ENCODE measurements at places on chromosomes 13 and 19. TPM values are rescaled to one million over a fixed set of nuclear protein-coding genes. Genes with fewer than 3 reads are reported as not detected.
A peak's percentile ranks its signal among the peaks of the same experiment; 100 is the strongest.

GRCh38 chr13:78022164-78022877, 103.7 kb upstream of the EDNRB start:
- DNase-seq: no peak

C3 gene
- total RNA-seq: 0.35 TPM

DNA sequence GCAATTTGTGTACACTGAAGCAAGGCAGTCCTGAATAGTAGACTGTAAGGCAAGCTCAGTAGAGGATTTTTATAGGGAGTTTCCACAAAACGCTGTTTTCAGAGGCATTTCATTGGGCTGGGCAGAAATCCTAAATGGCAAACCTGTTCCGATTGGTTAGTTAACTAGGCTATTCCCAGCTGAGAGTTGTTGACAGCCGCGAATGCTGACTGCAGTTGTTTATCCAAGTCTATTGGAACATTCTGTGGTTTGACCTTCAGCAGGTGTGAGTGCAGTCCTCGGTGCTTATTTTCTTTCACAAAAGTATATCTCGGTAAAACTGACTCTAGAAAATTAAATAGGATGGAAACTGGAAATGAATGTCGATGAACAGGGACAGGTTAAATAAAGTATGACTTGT, 45.4 kb downstream of the TPT1 start:
- DNase-seq: no peak

- no peak for DNase-seq
Measured at GRCh38 chr13:27678306-27679040, 56.8 kb downstream of the POLR1D start.

CRB3 gene
- total RNA-seq: 1.4 TPM

DNA sequence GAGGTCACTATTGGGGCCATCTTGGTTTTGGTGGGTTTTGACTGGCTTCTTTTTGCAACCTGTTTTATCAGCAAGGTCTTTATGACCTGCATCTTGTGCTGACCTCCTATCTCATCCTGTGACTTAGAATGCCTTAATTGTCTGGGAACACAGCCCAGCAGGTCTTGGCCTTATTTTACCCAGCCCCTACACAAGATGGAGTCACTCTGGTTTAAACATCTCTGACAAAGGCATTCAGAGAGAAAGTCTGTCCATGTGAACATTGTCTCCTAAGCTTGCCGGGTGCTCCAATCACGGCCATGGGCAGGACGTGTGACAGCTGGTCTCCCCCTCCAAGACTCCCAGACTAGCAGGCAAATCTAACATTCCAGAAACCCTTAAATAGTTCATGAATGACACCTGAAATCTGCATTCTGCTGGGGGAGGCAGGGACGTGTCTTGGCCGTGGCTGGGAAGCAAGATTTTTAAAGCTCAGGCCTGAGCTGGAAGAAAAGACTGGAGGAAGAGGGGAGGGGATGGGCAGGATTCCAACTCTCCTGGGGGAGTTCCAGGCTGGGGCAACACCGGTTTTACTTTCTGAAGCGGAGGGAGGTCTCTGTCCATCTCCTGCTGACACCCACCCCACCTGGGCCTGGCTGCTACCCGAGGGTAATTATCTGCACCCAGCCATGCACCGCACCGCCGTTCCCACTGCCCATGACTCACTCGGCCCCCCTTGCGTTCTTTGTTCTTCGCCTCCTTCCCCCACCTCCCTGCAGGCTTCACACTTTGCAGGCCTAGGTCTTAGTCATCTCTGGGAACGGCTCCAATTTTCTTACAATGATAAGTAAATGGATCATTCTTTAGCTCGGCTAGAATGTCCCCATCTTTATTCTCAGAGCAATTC, 11.6 kb upstream of the OR1M1 start:
- no peak for DNase-seq

DNA sequence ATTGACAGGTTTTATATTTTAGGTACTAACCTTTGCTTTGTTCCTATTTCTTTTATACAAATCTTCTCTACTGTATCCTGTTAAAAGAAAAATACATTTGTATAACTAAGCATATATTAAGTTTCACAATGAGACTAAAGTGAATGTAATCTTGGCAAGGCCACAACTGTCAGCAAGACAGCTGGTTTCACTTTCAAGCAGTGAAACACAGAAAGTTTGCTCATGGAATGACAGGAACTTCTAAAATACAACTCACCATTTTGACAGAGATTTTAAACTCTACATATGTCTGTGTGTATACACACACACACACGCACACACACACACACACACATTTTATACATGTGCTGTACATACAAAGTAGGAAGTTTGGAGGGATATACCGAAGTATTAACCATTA, 53.3 kb downstream of the PARP4 start:
- no peak for DNase-seq

NANOS3 gene
- 0.60 TPM for total RNA-seq

MAP2K2 gene
- 94.6 TPM for total RNA-seq

- no peak for DNase-seq
Measured at GRCh38 chr13:23212671-23213070, 31.9 kb downstream of the SGCG start.

DNA sequence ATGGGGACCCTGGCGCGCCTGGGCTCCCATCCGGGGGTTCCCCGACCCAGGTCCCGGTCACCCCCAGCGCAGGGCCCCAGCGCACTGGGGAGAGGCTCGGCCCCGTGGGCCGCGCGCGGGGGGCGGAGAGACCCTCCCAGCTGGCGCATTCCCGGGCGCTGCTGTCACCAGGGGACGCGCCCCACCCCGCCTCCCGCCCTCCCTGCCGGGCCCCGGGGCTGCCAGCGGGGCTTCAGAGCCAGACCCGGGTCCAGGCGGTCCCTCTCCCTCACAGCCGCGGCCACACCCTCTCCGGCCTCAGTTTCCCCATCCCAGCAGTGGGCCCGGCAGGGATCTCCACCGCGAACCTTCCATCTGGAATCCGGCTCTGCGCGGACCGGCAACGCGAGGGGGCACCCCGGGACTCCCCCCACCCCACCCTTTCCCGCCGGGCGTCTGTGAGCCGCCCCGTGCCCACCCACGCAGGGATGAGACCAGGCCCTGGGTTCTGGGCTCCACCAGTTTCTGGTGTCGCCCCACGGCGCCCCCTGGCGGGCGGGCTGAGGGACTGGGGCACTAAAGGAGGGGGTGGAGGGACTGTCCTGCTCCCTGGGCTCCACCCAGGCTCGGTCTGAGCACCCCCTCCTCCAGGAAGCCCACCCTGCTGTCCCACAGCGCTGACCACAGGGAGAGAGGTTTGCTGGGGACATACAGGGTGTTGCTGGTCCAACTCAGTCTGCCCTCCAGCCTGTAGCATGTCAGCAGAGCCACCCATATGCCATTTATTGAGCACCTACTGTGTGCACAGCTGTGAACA, 878 bp upstream of the ADAMTSL5 start:
- DNase-seq: peak; percentile 64

CD177 gene
- not detected for total RNA-seq

PDX1 gene
- total RNA-seq: not detected

- no peak for DNase-seq
Measured at GRCh38 chr13:102399791-102400674, 1.8 kb downstream of the FGF14 start.

RNF17 gene
- total RNA-seq: 1.1 TPM

CBY2 gene
- not detected for total RNA-seq

DNA sequence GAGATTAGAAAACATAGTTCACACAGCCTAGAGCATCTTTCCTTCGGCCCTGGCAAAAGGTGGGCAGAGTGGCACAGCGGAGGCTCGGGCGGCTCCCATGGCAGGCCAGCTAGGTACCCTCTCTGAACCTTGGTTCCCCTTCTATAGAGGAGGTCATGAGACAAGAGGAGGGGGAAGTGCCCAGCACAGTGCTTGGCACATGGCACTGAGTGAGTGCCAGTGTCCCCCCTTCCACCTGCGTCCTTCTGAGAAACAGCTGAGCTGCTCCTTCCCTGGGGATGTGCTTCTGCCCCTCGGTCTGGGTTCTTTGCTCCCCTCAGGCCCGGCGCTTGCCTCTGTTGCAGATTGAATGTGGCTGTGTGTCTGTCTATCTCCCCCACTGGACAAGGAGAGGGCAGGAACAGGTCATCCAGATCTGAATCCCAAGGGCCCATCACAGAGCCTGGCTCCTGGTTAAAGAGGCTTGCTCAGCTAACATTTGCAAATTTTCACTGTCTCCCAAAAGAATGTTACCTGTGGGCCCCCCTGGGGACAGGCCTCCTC, 165.6 kb downstream of the USP12 start:
- no peak for DNase-seq

DNA sequence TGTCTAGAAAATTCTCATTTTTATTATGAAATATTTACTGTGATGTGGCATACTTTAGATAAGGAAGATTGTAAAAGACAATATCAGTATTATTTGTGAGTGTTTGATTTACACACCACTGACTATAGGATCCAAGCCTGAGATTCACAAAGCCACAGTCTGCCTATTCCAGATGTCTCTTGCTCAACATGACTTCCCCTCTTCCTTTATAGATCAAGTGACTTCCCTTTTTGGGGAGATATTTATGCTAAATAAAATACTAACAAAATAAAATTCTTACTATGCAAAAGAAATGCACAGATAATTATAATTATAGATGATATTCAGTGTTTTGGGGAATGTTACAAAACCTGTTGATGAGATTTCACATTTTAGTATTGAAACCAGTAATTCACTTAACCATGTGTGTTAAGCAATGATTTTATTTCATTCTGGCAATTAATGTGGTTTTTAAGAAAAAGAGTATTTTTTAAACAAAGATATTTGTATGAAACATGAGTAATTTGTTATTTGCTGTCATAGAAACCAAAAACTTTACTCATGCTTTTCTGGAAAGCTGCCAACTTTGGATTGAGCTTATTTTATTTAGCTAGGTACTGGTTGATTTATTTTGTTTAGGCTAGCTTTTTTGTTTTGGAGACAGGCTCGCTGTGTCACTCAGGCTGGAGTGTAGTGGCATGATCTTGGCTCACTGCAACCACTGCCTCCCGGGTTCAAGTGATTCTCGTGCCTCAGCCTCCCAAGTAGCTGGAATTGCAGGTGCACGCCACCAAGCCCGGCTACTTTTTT, 13.7 kb upstream of the GPR183 start:
- DNase-seq: no peak

- DNase-seq: no peak
Measured at GRCh38 chr19:7968796-7969554, 25.5 kb upstream of the TIMM44 start.

DNA sequence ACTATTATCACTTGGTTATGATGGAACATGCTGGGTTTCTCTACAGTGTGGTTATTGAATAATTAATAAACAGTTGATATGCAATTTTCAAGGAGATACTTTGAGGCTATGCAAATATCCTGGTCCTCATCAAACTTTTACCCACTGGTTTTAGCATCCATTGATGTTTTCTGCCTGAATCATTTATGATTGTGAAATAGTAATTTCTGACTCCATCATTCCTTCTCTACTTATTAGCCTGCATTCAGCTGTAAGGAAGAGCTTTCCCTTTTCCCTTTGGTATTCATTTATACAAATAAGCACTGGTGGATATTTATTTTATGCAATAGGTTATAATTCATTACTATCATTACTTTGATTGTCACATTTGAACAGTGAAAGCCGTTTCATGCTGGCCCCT, 13.9 kb upstream of the DNAJC15 start:
- DNase-seq: no peak

DNA sequence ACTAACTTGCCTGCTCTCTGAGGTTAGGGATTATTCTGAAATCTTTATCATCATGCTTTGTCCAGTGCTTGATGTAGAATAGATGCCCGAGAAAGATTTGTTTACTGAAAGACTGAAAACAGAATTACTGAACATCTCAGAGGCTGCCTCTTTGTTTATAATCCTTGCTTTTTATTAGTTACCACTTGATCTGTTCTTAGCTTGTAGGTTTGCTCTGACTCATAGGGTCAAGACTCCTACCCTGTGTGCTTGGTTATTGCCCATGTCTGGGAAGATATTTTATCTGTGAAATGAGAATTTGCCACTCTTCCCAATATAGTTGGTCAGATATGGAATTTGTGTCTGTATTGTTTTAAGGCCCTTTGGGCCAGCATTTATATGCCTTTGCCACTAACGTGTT, 675.3 kb downstream of the DIAPH3 start:
- DNase-seq: no peak

DNA sequence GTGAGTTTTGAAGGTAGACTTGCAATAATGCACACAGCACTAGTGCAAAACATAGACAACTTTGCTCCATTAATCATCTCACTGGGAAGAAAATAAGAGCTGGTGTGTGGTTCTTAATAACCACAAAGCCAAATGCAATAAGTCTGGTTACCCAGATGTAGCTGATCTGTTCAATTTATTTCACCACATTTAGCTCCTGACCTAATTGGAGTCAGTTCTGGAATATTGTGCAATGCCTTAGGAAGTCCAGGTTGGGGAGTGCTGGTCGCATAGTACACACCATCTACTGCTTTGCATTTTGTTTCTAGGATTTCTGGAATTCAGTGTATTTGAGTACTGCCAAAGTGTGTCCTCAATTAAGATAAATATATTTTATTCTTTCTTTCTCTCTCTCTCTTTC, 483.3 kb upstream of the SPRY2 start:
- no peak for DNase-seq

GRCh38 chr13:21256351-21256761, 79.9 kb downstream of the MRPL57 start:
- DNase-seq: no peak

DNA sequence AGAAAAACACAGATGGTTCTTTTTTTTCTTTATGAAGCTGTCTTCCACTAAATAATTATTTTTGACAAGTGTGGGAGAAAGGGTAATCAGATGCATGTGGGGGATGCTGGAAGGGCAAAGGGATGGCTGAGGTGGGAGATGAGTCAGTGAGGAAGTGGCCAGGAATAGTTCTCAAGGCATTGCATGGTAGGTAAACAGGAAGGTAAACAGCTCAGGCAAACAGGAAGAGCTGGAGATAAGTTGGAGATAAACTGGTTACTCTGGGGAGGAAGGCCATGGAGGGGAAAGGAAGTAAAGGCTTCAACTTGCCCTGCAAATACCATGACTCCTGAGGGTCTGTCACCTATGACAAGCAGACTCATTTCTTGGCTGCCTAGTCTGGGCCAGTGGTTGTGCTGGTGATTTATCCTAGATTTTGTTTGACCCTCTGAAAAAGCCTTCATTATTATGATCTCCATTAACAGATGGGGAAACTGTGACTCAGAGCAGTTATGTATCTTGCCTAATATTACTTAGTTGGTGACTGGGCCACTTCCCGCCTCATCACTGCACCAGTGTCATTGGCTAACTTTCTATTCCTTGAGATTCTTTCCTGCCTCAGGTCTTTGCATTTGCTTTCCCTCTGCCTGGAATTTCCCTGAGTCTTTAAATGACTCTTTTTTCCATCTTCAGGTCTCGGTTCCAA, 17.1 kb downstream of the ACTL9 start:
- no peak for DNase-seq

SLC6A16 gene
- total RNA-seq: 3.7 TPM

GRCh38 chr19:6876748-6877147, 10.6 kb upstream of the ADGRE1 start:
- DNase-seq: no peak

SIN3B gene
- total RNA-seq: 69.4 TPM

AMH gene
- 2.7 TPM for total RNA-seq

NLRP9 gene
- not detected for total RNA-seq
